ENCODE measurements at places on chromosomes 12 and 14.

DNA sequence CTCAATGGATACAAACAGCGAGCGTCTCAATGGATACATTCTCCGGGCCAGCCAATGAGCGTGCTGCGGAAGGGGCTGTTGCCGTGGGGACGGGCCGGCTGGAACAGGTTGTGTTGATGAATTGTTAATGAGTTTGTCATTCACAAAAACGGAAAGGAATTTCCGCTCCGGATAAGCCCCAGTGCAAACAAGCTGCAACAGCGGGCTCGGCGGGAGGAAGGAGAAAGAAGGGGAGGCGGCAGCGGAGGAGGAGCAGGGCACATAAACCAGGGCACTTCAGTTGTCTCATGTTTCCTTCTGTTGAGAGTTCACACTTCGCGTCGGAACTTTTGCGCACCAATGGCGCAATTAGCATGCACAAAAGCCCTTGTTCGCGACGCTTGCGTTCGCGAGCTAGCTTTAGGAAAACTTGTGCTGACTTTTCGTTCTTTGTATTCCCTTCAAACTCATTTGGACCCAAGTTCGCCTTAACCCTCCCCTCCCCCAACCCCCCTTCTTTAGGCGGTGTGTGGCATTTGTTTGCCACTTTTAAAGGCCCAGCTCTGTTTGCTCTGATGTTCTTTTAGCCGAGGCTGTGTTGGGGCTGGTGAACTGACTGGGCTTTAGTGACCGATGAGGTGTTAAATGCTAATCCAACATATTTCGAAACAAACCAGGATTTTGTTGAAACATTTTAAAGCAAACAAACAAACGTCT, at the start of gene DUSP6:
DUSP6 (minus strand) TSS at position 10 of the 696 bp plus-strand sequence. CDS start 462 bp downstream, outside the sequence.
- DNase-seq, result peak; percentile 98

DNA sequence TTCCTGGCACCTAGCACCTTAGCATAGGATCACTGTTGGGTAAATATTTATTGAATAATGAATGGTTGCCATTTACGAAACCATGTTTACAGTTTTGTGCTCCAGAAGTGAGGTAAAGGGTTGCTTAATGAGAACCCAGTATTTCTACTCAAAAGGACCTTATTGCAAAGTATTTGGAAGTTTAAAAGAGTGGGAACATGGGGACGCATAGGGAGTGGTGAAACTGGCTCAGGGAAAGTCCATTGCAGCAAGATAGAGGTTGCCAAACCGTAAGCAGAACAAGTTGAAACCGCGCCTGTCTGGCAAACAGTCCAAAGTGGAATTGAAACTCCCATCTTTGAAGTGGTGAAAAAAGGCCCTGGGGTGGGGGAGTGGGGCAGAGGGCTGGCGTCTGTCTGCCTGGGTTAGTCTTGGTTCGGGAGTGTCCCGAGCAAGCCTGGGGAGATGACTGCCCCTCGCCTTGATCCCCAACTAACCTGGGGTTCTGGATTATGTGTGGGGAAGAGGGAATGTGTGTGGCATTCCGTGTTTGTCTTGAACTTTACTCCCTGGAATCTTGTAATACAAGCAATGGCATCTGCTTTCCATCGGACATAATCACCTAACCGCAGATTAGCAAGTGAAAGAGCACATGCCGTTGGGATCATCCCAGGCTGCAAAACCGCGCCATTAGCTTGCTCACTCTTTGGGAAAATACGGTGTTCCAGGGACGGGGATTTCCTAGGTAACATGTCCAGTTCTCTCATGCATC, 7.2 kb downstream of the ALDH2 start:
- peak; percentile 76 for DNase-seq

DNA sequence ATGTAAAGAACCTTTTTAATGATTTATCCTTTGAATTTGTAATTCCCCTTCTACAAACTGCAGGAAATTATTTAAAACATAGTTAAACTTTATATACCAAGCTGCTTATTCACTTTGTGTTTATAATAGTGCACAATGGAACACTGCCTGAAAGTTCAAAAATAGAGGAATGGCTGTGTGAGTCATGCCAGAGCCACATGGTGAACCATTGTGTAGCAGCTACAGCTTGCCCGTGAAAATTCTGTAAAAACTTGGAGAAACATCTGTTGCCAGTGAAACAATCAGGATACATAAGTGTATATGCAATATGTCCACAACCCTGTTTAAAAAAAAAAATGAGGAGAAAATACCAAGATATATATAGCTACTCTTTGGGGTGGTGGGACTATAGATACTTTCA, 59.5 kb downstream of the VEZT start:
- peak; percentile 73 for DNase-seq

- no peak for DNase-seq
Measured at GRCh38 chr12:76284816-76285750, 63.1 kb downstream of the BBS10 start.

- DNase-seq, result no peak
Measured at GRCh38 chr12:116813271-116814041, 67.8 kb downstream of the HRK start.

- DNase-seq, result no peak
Measured at GRCh38 chr12:14393751-14394150, 28.3 kb downstream of the ATF7IP start.

DNA sequence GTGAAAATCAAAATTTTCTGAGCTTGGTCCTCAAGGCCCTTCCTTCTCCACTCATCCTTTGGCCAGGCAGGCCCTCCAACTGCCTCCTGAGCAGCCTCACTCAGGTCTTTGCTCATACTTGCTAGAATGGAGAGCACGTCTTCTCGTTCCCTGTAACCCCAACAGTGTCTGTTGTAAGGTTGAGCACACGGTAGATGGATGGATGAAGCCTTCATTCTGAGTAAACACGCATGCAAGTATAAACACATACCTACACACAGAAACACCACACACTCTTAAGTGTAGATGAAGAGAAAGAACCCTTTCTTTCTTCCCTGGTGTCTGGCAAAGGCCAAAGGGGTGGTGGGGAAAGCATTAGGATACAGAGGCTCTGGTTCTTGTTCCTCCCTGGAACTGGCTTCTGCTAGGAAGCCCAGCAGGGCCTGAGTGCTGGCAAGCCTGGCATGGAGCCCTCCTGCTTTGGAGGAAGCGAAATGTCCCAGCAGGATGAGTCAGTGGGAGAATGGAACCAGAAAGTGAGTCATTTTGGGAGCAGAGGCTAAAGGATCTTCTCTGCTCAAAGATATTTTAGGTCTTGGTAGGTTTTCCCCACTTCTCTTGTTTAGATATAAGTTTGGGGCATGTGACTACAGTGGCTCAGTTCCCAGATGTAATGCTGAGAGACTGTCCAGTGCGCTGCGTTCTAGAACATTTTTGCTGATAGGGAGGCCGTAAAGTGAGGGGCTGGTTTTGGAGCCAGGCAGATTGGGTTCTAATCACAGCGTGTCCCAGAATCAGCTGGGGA, 127.4 kb downstream of the CACNA1C start:
- peak; percentile 88 for DNase-seq

DNA sequence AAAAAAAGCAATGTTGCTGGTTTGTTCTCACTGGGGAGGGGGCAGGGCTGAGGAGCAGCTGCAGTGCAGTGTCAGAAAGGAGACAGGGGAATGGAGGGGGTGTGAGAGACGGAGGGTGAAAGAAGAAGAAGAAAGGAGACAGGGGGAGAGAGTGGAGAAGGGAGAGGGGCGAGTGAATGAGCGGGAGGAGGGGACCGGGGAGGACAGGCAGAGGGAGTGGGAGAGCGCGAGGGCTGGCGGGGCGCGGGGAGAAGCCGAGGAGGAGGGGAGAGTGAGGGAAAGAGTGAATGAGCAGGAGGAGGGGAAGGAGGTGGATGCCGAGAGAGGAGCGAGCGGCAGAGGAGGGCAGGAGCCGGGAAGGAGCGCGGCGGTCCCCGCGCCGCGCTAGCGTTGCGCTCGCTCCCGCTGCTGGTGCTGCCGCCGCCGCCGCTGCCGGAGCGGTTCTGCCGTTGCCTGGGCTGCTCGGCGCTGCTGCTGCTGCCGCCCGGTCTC, at the start of gene NOVA1:
NOVA1 (minus strand) TSS at position 445 of the 492 bp plus-strand sequence. CDS start 597 bp downstream, outside the sequence.
- no peak for DNase-seq
